Activated CD8-positive, alpha-beta T cell treated with anti-CD3 and anti-CD28 coated beads for 36 hours (primary cell): ENCODE measurements at places on chromosomes 1 and 21.

GRCh38 chr1:183572721-183573120 lies 17.5 kb downstream of the NCF2 start:
- DNase-seq, result no peak

GRCh38 chr1:178470411-178470960 lies 26.3 kb downstream of the CLEC20A start:
- DNase-seq, result no peak

- no peak for DNase-seq
Measured at GRCh38 chr1:246624091-246624490, 57.8 kb downstream of the CNST start.

- DNase-seq, result no peak
Measured at GRCh38 chr1:177126267-177126666, 38.2 kb downstream of the ASTN1 start.

- no peak for DNase-seq
Measured at GRCh38 chr21:46195595-46196195, 11.4 kb upstream of the SPATC1L start.

DNA sequence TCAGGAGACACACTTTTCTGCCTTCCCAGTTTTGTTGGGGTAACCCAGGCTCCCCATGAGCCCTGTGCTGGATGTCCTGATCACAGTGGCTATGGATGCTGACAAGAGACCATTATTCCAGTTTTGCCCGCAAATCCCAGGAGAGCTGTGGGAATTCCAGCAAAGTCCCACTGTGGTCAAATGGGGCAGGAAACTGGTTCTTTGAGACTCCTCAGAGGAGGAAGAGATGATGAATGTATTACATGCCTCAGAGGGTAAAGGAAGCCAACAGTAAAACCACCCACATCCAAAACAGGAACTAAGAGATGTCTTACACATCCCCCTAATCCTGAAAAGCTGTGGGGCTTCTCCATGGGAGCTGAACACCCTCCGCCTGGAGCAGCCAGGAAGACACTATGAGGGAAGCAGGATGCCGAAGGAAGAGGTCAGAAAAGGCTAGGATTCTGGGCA lies 12.8 kb upstream of the MPZL1 start:
- no peak for DNase-seq

GRCh38 chr1:198064181-198064580 lies 92.6 kb upstream of the NEK7 start:
- DNase-seq, result no peak

GRCh38 chr1:98556521-98557158 lies 104.9 kb upstream of the SNX7 start:
- DNase-seq, result no peak

DNA sequence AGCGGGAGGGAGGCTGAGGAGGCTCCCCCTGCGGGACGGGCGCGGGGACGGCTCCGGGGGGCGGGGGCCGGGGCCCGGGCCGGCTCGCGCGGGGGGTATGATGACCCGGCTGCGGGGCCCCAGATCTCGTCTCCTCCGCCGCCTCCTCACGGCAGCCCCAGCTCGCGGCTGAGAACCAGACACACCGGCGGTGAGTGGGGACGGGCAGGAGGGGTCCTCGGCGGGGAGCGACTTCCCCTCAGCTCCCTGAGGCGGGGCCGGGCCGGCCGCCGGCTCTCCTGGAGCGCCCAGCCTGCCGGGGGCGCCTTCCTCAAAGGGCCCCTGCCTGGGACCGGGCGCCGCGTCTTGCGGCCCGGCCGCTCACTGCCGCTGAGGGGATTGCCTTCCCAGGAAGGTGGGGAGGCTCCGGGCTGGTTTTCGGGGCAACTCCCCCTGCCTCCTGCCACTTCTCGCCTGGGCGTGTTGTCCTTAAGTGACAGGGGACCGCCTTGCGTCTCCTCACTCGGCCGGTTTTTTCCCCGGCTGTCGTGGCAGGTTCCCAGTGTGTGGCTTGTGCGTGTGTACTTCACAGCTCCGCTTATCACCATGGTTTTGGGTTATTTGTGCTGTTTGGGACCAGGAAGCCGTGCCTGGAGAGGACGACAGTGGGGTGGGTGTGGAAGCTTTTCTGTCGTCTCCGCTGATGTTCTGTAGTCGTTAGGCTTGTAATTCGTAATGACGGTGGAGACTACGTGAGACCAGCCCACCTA lies 800 bp downstream of the HIPK1 start:
- peak; percentile 78 for DNase-seq

GRCh38 chr1:159581422-159581821 lies 6.2 kb upstream of the APCS start:
- DNase-seq, result no peak

GRCh38 chr1:46622344-46622743 lies 5.7 kb upstream of the MOB3C start:
- DNase-seq, result no peak

GRCh38 chr1:58515794-58516401 lies 30.6 kb downstream of the OMA1 start:
- DNase-seq, result peak; percentile 38

GRCh38 chr1:221841251-221841982 lies 99.5 kb upstream of the DUSP10 start:
- DNase-seq, result no peak

GRCh38 chr1:154431586-154432373 lies 26.6 kb downstream of the IL6R start:
- DNase-seq, result peak; percentile 73

- DNase-seq, result no peak
Measured at GRCh38 chr1:167799747-167800146, 78.0 kb downstream of the MPZL1 start.

GRCh38 chr1:25729790-25730644 lies 70.0 kb upstream of the SELENON start:
- no peak for DNase-seq
